ENCODE measurements at places on chromosomes 7 and 10.

GRCh38 chr10:116115036-116115641 is 157.9 kb downstream of the GFRA1 start:
- no peak for DNase-seq

DNA sequence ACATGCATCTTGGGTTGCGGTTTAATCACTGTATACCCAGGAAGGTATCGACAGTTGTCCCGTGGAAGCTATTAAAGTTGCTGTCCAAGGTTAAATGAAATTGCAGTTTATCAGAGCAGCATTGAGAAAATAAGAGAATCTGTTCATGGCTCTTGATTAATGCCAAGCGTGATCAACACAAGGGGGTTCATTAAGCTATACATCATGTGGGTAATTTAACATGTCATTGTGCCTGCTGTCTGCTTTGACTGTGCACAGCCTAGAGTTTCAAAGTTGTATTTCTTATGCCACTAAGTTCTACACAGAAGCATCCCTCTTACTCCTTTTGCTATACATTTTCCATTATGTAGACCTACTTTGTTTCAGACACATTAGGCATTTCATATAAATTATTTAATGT is 74.8 kb upstream of the SP8 start:
- no peak for DNase-seq

GRCh38 chr10:23197416-23197861 is 5.3 kb downstream of the PTF1A start:
- no peak for DNase-seq

DNA sequence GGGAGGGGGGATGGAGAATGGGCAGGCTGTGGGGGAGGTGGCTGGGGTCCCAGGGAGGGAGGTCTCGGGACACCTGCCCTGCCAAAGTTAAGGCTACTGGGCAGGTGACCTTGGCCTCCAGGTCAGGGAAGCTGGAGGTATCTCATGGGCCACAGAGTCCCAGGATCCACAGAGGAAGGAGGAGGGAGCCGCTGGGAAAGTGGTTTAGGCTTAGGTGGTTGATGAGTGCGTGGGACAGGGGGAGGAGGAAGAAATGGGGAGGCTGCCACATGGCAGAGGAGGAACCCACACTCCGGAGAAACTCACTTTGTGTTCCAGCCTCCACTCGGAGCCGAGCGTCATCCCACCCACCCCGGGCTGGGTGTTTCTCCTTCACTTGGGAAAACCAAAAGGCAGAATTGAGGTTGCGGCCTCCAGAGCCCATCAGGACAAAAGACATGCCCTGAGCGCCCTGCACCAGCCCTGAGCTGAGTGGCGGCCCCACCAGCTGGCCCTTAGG is 46.1 kb downstream of the ASB13 start:
- no peak for DNase-seq

- no peak for DNase-seq
Observed at GRCh38 chr10:642186-642890, 47.1 kb downstream of the DIP2C start.

- DNase-seq: no peak
Observed at GRCh38 chr7:73585196-73585595, 6.8 kb upstream of the TBL2 start.

DNA sequence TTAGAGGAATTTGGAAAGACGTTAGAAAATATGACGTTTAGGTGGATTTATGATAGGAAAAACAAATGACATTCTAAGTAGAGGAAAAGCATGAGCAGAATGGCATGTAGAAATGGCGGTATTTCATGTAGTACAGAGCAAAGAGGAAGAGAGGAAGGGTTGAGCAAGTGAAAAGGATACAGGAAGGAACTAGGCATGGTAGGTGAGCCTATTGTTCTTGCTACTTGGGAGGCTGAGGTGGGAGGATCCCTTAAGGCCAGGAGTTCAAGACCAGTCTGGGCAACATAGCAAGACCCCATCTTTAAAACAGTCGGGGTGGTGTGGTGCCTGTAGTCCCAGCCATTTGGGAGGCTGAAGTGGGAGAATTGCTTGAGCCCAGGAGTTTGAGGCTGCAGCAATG is 1.2 kb downstream of the GTPBP10 start:
- no peak for DNase-seq

DNA sequence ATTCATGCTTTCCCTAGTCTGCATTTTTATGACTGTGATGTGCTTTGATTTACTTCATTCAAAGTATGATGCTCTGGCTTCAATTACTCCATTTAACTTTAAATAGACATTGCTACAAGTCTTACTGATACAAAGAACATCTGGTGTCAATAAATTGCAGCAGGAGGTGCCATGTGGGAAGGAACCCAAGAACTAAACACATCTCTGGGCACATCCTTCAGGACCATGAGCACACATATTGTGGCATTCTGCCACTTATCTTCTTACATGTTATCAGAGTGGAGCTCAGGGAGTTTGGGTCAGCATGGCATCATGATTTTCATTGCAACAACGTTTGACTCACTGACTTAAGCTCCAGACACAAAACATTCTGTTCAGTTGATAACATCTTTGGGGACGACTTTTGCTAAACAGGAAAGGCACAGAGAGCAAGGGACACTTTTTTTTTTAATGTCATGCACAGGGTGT is 227.0 kb downstream of the DKK1 start:
- DNase-seq: no peak

GRCh38 chr7:132991615-132992587 is 90.0 kb downstream of the CHCHD3 start:
- no peak for DNase-seq

GRCh38 chr10:90674461-90674860 is 183.4 kb downstream of the HTR7 start:
- DNase-seq: no peak

GRCh38 chr10:78532480-78533042 is 498.9 kb downstream of the RPS24 start:
- no peak for DNase-seq

DNA sequence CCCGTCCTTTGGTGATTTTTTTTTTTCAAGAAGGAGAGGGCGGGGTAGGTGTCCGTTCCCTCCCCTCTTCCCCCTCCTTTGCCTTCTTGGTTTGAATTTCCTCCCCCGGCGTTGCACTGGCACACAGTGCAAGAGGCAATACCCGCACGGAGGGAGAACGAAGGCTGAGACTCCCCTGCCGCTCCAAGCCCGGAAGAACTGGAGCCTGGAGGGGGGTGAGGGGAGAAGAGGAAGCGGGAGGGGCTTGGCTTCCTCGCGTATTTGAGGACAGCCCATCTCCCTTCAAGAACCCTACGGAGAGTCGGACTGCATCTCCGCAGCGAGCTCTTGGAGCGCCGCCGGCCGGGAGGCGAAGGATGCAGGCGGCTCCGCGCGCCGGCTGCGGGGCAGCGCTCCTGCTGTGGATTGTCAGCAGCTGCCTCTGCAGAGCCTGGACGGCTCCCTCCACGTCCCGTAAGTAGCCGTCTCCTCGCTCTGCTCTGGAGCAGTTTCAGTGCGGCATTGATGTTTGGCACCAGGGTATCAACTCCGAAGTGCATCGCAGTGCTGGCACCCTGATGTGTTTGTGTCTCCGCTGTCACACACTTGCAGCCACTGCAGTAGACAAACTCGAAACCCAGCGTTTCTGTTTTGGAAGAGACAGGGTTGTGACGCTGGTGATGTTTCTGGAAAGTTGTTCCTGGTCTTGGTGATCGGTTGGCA is at the start of gene CNTNAP2:
Gene CNTNAP2, plus strand, starts transcription at position 281 of the 702 bp plus-strand sequence. Its CDS starts 76 bp downstream, at position 357.
- no peak for DNase-seq

- no peak for DNase-seq
Observed at GRCh38 chr10:84294766-84295447, 33.5 kb upstream of the CCSER2 start.

GRCh38 chr7:18177815-18178660 is 150.4 kb upstream of the PRPS1L1 start:
- DNase-seq: no peak

DNA sequence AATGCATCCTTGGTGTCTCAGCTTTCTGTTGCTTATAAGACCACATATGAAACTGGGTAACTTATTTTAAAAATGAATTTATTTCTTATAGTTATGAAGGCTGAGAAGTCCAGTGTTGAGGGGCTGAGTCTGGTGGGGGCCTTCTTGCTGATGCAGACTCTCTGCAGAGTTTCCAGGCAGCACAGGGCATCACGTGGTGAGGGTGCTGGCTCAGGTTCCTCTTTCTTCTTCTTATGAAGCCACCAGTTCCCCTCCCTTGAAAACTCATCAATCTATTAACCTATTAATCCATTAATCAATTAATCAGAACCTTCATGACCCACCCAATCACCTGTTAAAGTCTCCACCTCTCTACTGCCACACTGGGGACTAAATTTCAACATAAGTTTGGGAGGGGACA is 595.6 kb upstream of the NRP1 start:
- no peak for DNase-seq

GRCh38 chr7:47951374-47951773 is 3.1 kb upstream of the PKD1L1 start:
- DNase-seq: no peak

- no peak for DNase-seq
Observed at GRCh38 chr10:104199567-104199966, 32.6 kb downstream of the CFAP43 start.
